ENCODE measurements at places on chromosomes 5 and 9.

- no peak for DNase-seq
Measured at GRCh38 chr9:126397056-126397455, 70.4 kb downstream of the MVB12B start.

GRCh38 chr9:32954642-32955041 is 46.8 kb downstream of the APTX start:
- no peak for DNase-seq

- no peak for DNase-seq
Measured at GRCh38 chr9:114172981-114173833, 17.9 kb downstream of the COL27A1 start.

DNA sequence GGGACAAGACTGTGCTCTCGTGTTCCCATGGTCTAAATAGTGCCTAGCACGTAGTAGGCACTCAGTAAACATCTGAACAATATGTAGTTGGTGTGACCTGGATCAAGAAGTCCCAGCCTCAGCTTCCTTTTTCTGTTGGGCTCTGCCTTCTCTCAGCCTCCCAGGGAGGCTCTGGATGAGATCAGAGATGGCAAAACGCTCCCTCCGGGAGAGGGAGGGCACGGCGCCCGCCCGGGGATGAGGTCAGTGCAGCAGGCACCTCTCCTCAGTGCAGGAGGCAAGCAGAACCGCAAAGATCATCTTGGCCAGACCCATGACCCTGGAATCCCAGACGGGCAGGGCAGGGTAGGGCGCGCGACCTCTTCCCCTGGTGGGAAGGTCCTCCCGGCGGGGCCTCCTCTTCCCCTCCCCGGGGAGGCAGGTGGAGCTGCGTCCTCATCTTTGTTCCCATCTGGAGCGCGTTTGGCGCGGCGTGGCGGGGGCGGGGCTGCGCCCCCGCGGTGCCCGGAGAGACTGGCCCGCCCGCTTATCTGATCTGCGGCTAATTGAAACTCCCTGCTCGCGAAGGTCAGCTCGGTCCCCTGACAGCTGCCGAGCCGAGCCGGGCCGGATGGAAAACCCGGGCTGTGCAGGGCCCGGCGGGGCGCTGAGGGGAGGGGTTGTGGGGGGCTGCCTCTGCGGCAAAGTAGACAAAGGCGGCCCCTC is 60.9 kb downstream of the CXXC5 start:
- DNase-seq, result peak; percentile 41

All from HTR-8/SVneo (cell line).